BJ (cell line): ENCODE measurements at places on chromosomes 7 and 10.

DNA sequence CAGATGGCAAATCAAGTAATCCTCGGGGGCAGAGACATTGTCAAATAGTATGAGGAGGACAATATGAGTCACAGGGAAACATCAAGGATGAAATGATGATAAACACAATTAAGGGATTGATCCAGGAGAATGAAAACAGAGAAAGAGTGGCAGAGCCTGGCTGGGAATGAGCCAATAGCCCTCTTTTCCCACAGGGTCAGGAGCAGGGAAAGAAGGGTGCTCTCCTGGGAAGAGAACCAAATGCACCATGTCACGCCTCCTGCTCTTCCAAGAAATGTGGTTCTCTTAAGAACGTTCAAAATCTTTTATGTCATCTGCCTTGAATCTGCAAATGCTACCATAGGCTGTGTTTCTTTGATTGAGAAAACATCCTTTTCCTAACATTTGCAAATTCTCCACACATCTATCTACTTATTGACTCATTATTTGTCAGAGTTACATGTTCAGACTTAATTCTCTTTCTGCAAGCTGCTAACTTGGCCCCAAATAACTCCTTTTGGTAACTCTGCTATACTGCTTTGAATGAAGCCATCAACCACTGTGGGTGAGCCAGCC lies 50.6 kb downstream of the HIPK2 start:
- no peak for DNase-seq

DNA sequence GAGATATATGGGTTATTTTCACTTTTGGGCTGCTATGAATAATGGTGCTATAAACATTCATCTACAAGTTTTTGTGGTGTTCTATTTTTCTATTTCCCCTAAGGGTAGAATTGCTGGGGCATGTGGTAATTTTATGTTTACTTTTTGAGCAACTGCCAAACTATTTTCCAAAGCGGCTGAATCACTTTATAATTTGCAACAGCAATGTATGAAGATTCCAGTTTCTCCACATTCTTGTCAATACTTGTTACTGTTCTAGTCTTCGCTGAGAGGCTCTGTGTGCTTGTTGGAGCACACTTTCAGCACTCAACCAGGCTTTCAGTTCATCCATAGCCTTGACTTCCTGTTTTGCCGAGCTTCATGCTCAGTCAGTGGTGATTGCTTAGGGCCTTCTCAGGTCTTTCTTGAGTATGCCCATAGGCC lies 39.0 kb downstream of the ADK start:
- peak; percentile 93 for DNase-seq

DNA sequence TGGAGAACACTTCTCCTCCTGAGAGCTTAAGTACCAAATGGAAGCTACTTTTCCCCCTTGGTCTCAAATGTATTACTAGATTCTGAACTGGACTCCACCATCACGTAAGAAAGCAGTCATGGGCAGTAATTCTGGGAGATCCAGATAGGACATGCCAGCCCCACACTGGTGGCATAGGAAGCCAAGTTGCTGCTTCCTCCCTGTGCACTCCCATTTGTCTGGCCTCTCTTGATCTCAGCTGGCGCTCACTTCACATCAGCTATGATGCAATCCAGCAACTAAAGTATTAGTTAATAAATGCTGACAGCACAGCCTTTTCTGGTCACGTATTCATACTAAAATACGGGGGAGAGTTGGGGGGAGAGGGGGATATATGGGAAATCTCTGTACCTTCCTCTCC lies 3.4 kb upstream of the IL6 start:
- no peak for DNase-seq

DNA sequence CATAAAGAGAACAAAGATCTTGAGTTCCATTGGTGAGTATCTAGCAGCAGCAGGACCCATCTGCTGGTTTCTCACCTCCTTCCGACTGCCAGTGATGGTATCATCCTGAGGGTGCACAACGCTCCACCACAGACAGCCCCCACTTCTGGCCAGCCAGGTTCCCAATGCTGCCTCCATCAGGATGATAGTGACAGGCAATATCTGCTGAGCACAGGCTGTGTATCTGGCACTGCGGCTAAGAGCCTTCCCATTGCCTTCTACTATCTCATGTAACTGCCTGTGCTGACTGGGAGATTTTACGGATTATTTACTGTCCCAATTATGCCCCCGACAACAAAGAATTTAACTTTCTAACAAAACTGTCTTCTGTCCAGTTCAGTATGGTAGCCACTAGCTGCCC lies 352.4 kb upstream of the AOAH start:
- DNase-seq, result no peak

- DNase-seq, result no peak
Measured at GRCh38 chr10:22531441-22531840, 182.9 kb downstream of the PIP4K2A start.

DNA sequence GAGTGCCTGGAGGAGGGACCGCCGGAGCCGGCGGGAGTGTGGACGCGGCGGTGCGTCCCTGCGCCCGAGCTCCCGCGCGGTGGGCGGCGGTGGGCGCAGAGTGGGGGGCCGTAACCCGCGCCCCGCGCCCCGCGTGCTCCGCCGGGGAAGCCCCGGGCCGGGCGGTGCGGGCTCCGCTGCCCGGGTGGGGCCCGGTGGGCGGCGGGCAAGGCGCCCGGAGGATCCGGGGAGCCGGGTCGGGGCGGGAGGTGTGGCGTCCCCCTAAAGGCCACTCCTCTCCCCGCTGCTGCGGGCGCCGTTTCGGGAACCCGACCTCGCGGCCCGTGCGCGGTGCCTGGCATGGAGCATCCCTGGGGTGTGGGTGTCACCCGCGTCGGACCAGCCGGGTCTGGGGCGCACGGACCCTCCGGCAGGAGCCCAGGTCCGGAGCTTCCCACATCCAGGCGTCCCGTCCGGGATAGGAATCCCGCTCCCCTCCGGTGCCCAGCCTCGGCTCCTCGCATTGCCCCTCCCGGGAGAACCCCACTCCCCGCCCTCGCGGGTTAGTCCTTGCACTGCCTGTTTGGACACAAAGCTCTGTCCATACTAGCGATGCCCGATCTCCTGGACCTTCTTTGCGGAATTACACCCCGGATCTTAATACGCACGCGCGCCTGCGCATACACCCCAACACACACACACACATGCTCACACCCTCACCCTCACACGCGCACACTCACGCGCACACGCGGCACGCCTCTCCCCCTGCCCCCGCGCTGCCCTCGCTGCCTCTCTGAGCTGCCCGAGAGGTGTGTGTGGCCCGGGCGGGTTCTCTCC lies 723 bp downstream of the MTURN start:
- no peak for DNase-seq

GRCh38 chr7:143381427-143382125 lies 431 bp downstream of the ZYX start:
- peak; percentile 46 for DNase-seq

DNA sequence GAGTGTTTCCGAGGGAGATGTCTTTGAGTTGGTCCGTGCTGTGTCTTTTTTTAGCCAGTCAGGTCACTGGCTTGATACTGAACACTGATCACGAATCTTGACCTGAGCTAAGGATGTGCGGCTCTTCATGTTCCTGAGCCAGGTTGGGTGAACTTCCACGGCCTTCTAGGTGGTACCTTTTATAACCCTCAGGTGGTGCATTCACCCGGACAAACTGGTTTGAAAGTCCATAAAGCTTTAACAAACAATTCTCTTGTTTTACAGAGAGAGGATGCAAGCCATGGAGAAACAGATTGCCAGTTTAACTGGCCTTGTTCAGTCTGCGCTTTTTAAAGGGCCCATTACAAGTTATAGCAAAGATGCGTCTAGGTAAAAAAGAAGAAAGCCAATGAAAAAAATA lies 229.5 kb downstream of the ARHGAP21 start:
- DNase-seq, result no peak

GRCh38 chr7:16986755-16987154 lies 105.0 kb upstream of the AGR3 start:
- no peak for DNase-seq

DNA sequence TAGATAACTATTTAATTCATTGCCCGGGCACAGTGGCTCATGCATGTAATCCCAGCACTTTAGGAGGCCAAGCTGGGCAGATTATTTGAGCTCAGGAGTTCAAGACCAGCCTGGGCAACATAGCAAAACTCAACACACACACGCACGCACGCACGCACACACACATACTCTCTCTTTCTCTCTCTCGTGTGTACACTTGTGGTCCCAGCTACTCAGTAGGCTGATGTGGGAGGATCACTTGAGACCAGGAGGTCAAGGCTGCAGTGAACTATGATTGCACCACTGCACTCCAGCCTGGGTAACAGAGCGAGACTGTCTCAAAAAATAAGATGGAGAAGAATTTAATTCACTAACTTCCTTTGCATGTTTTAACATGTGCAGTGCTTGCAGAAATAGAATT lies 38.1 kb downstream of the PTPN12 start:
- DNase-seq, result no peak

- no peak for DNase-seq
Measured at GRCh38 chr10:8312781-8313180, 258.3 kb downstream of the GATA3 start.

GRCh38 chr7:105017657-105018365 lies 3.8 kb downstream of the KMT2E start:
- DNase-seq, result no peak

GRCh38 chr10:29651767-29652166 lies 17.0 kb upstream of the SVIL start:
- DNase-seq, result no peak

DNA sequence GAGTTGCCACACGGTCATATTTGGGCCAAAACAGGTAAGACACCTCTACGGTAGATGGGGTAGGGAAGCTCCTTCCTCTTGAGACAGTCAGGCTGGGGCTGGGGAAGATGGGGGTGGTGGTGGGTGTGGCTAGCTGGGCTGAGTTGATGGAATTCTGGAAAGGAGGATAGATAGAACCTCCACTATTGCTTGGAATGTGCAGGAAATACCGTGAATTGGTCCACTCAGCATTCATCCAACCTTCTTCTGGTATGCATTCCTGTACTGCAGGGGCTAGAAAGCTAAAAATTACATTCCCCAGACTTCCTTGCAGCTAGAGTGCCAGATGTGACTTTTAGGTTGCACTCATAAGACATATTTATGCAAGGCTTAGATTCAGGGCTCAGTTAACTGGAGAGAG lies 24.8 kb downstream of the TLX1 start:
- no peak for DNase-seq

DNA sequence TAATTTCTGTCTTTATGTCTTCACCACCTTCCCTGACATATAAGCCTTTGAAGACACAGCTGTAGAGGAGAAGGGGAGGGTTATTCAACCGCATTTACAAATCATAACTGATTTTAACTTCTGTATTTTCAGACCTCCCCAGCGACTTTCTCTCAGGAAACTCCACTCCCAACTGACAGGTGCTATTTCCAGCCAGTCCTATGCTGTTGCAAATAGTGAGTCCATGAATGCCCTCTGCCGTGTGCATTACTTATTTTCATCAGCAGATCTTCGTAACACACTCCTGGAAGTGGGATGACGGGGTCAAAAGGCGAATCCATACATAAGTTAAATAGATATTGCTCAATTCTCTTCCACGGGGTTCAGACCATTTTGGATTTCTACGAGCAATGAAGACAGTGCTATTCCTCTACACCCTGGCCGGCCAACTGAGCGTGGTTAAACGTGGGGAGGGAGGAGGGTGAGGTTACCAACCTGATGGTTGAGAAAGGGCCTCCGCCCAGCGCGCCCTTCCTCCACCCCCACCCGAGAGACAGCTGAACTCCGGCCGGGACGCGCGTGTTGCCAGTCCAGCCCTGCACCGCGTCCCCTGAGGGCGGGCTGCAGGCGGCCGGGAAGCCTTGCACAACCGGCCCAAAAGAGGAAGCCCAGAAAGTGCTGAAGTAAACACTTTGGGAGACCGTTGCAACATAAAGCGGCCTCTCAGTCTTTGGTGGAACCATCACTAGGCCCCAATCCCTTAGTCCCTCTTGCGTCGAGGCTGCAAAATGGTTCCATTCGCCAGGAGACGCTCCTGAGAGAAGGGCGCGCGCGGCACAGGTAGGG lies at the start of gene APBB1IP:
Gene APBB1IP, plus strand, starts transcription at position 705 of the 825 bp plus-strand sequence. CDS start 53,986 bp downstream, outside the sequence.
- DNase-seq, result no peak

DNA sequence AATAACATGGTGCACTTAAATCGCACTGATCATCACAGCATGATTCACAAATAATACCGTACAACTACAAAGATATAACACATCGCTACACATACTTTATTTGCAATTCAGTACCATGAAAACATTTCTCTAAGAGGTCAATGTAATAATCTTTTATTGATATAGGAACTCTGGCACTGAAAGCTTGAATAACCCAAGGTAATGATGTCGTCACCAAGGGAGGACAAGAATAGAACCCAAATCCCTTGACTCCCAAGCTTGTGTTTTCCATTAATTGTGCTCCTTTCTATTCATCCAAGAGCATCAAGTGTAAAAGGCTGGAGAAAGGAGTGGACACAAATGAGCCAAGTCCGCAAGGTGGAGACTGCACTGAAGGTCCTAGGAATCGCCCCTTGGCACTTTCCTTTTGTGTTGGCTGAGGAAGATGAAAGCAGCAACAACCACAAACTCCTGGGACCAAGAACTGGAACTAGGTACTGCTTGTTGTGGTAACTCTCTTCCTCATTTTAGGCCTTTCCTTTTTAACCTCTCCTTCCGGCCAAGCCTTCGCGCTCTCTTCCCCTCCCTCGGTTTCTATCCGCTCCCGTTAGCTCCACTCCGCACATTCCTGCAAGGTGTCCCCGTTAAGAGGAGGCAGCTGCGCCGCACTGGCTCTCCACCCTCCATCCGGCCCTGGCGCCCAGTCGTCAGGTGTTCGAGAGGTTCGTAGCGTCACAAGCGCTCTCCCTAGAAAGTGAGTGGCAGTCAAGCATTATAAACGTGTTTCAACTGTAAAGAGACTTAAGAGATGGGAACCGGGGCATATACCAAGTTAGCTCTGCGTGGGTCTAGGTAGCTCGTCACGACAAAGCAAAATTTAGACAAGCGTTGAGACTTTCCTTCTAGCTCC lies 1.0 kb upstream of the CBLL1 start:
- DNase-seq, result no peak

GRCh38 chr7:29565634-29565981 lies 2.0 kb downstream of the PRR15 start:
- no peak for DNase-seq

- DNase-seq, result no peak
Measured at GRCh38 chr10:7042000-7042399, 368.8 kb downstream of the SFMBT2 start.

DNA sequence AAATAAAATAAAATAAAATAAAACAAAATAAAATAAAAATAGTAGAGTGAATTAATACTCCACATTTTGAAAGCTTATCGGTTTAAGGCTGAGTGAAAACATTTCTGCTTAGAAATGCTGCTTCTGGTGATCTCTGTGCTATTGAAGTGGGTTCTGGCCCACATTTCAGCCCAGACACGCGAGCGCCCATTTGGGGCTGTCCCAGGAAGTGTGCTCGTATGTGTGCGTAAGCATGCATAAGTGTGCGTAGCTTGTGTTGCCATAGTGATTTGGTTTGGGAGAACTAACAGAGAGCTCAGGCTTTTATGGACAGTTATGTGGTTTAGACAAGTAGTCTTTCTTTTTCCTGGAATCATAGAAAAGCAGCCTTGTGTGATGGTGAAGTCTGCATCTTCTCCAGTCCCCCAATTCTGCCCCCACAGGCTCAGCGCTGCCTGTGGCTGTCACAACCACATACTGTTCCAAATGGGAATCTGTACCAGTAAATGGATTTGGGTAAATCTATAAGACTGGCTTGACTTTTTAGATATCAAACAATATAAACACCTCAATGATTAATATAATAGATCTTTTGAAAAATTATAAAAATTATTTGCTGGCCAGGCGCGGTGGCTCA lies 29.8 kb upstream of the PURB start:
- DNase-seq, result no peak

GRCh38 chr10:80894797-80895467 lies 357.2 kb downstream of the SH2D4B start:
- DNase-seq, result no peak
